ENCODE measurements at places on chromosomes 2 and 18. TPM values are rescaled to one million over a fixed set of nuclear protein-coding genes. Genes with fewer than 3 reads are reported as not detected.

Gene CFC1
- not detected for total RNA-seq

Gene ADD2
- 15.4 TPM for total RNA-seq

Gene CLEC4F
- total RNA-seq: not detected

Gene SDC1
- not detected for total RNA-seq

Gene TRMT61B
- total RNA-seq: 18.0 TPM

Gene FAM161A
- 2.5 TPM for total RNA-seq

Gene NAT8
- not detected for total RNA-seq

Gene MYOM1
- 4.1 TPM for total RNA-seq

Gene C1QL2
- total RNA-seq: not detected

Gene LRRC30
- not detected for total RNA-seq

Gene ASB18
- not detected for total RNA-seq

Gene PFN4
- 0.60 TPM for total RNA-seq

Gene ATP9B
- total RNA-seq: 49.2 TPM
